Muscle of arm (tissue), 14 donors: ENCODE measurements at places on chromosomes 1 and 21.
A peak's percentile ranks its signal among the peaks of the same experiment; 100 is the strongest.

GRCh38 chr1:90911353-90911752 lies 110.5 kb downstream of the ZNF644 start:
- DNase-seq = no peak

DNA sequence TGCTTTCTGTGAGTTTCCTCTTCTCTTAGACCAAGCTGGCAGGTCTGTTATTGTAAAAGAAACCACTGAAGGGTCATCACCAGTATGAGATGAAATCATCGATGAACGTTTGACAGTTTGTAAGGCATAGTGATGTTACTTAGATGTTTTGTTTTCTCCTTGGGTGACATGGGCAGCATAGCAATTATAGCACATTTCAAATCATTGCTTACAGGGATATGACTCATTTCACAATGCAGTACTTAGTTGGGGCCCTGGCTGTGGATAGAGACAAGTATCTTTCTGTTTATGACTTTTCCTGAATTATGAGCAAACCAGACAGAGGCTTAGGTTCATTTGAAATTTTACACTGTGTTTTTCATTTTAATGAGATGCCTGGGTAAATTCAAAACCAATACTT lies 313.0 kb downstream of the RWDD3 start:
- DNase-seq = no peak

DNA sequence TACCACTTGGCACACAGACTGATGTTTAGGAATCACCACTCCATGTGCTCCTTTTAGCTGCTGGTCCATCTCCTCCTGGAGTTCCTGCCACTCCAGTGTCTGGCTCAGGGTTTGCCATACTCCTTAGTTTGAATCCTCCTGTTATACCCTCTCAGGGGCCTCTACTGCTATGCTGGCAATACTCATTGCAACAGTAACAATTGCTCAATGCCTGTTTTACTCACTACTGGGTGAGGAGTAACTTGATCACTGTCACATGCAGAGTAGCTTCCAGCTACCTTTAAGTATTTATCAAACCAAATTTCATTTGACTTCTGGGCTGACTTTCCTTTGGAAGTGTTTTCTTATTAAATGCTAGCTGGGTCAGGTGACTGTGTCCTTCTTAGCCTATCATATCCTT lies 107.2 kb upstream of the WLS start:
- no peak for DNase-seq

- DNase-seq = no peak
Measured at GRCh38 chr1:181208967-181209366, 120.5 kb downstream of the IER5 start.

GRCh38 chr1:52668711-52669110 lies 29.4 kb downstream of the COA7 start:
- no peak for DNase-seq

- no peak for DNase-seq
Measured at GRCh38 chr1:207218512-207219362, 102.7 kb upstream of the CD55 start.

DNA sequence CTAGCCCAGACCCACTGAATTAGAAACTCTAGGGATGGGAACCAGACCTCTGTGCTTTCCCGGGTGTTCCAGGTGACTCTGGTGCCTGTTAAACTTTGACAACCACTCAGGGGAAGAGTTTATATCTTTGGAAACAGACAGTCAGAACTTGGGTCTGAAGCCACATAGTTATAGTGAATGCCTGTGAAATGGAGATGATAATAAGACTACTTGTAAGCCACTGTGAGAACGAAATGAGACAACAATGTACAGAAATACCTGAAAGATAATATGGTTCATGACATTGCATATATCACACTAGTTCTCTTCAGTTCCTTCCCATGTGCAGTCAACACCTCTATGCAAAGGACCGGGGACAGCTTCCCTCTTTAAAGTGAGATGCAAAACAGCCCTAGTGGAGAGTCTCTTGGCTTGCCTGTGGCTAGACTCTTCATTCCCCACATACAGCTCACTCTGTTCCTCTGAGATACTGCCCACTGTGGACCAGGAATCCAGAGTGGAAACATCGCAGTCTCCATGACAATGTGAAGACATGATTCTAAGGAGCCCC lies 287.5 kb downstream of the ASTN1 start:
- no peak for DNase-seq

- DNase-seq = no peak
Measured at GRCh38 chr1:181514298-181515290, 31.3 kb downstream of the CACNA1E start.

GRCh38 chr1:241985787-241986186 lies 13.1 kb downstream of the MAP1LC3C start:
- peak; percentile 40 for DNase-seq

DNA sequence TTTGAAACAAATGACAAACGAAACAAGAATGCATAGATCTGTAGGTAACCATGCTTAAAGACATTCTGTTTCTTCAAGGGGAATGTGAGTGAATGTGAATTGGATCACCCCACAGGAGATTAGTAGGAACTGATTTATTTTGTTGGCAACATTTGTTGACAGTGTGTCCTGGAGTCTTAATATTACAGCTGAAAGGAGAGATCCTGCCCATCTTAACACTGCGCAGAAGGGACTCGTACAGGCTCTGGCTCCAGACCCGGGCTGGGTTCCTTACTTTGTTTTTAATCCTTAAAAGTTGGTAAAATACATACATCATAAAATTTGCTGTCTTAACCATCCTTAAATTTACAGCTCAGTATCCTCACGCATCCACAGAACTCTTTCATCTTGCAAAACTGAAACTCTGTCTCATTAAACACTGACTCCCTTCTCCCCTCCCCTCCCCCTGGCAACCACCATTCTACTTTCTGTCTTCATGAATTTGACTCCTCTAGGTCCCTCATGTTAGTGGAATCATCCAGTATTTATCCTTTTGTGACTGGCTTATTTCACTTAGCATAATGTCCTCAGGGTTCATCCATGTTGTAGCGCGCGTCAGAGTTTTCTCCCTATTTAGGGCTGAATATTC lies 74.1 kb downstream of the GALNT2 start:
- DNase-seq = no peak

DNA sequence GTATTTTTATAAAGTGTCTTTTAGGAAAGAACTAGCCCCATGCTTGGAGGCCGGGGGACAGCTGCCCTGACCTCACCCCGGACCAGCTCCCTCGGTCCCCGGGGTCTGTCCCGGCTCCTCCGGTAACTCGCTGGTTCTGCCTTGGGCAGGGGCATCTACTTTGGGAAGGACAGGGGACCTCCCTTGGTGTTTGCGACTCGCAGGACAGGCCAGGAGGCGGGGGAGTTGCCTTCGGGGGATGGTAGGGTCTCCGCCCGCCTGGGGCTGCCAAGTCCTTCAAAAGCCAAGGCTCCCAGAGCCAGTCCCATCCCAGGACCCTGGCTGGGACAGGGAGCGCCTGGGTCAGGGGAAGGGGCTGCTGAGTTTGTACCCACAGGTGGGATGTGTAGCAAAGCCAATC lies 157.9 kb downstream of the PEX14 start:
- DNase-seq = no peak

DNA sequence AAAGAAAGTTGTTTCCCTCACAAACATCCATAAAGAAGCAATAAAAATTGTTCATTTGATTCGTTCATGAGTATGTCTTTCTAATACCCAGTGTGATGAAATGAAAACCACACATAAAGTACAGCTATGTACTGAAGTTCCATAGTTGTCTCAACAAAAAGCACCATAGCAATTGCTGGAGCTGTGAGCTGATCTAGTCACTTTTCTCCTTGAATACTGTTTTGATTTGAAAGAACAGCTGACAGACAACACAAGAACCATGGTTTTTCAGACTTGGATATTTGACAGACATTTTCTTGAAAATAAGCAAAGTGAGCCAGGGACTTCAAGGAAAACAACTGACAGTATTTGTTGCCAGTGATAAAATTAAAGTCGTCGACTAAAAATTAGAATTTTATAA lies 237.1 kb upstream of the PLD5 start:
- DNase-seq = no peak

GRCh38 chr1:42173961-42174735 lies 9.6 kb upstream of the GUCA2A start:
- DNase-seq = no peak

GRCh38 chr1:91129458-91129857 lies 107.6 kb upstream of the ZNF644 start:
- no peak for DNase-seq

DNA sequence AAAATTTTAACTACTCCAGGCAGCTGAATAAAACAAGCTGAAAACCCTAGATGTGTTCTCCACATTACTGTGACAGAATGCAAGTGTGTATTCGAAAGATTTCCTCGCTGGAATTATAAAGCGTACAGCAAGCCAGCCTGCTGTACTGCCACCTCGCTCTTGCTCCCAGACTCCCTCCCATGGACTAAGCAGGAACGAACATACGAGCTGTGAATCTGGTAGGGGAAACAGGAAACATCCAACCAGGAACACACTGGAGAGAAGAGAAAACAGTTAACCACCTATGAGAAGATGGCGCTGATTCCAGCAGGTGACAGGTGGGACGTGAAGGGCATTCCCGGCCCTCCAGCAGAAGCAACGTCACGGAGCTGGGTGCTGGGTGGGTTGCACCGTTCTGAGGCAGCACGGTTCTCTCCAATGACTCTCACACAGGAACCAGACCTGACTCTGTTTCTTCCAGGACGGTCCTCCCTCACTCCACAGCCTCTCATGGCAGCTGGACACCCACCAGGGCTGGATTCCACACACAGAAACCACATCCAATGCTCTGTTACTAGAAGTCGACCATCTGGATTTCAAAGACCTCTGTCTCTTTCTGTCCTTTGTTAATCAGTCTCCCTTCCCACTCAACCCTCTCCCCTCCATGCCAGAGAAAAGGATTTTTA lies 219.2 kb downstream of the RERE start:
- DNase-seq = peak; percentile 54

DNA sequence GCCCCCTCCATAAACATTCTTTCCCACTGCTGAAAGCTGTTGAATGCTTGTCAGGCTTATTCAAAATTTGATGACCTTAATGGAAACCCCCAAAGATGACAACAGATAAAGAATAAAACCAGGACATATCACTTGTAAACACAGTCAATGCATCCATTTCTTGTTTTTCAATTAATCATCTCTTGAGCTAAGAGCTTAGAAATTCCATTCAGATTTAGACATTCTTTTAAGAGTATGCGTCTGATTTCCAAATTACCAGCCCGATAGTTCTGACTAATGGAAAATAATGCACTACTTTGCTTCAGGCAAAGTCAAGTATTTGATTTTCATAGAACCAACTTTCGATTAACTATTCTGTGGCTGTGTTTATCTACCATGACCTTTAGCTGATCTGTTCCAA lies 100.6 kb upstream of the RUNX1 start:
- no peak for DNase-seq

DNA sequence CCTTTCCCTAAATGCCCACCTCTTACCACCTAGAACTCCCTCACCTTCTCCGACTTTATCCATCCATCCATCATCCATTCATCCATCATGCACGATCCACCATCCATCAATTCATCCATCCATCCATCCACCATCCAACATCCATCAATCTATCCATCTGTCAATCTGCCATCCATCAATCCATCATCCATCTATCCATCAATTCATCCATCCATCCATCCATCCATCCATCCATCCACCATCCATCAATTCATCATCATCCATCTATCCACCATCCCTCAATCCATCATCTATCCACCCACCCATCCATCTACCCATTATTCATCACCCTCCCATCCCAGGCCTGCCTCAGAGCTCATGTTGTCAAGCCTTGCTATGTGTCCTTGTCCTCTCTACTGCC lies 34.5 kb downstream of the WNT3A start:
- no peak for DNase-seq

DNA sequence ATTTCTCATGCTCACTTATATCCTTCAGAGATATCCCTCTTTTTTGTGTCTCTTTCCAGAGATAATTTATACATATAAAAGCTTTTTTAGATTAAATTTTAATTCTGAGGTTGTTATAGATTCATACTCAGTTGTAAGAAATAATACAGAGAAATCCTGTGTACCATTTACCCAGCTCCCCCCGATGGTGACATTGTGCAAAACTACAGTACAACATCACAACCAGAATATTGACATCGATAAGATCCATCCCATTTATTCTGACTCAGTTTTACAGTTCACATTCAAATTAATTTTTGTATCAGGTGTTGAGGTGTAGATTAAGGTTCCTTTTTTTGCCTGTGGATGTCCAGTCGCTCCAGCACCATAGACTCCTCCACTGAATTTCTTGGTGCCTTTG lies 14.3 kb downstream of the DMRTB1 start:
- DNase-seq = no peak

GRCh38 chr1:53811414-53811851 lies 26.7 kb downstream of the NDC1 start:
- no peak for DNase-seq

- no peak for DNase-seq
Measured at GRCh38 chr1:202126426-202126825, 3.7 kb downstream of the GPR37L1 start.

DNA sequence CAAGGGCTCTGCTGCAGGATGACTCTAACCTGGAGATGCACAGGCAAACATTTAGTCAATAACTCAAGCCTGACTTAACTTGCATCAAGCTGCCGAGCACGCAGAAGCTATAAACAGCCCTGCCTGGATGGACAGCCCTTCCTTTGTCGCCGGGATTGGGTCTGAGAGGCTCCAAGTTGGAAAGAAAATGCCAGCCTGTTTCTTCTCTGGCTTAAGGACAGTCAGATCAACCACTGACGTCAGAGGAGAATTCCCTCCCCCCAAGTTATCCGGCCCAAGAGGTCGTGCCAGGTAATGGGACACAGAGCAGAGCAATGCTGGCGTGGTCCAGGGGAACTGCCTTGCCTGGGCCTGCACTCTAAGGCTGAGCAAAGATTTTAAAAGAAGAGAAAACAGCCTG lies 27.1 kb upstream of the LRRC38 start:
- no peak for DNase-seq

GRCh38 chr21:8989261-8989711 lies 1532.1 kb upstream of the TPTE start:
- no peak for DNase-seq

- no peak for DNase-seq
Measured at GRCh38 chr1:111275780-111276433, 14.7 kb upstream of the CHIA start.

DNA sequence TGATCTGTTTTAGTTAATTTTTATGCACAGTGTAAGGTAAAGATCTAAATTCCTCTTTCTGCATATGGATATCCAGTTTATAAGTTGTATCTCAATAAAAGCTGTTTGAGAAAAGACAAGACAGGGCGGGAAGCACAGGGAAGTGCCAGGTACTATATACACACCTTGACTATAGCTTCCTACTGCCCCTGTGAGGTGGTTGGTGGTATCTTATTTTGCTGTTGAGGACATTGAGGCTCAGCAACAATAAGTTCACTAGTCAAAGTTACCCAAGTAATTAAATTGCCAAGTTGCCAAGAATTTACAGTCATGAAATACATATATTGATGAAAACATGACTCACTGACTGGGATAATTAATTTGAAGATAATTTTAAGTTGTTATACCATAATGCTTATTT lies 109.1 kb downstream of the CD247 start:
- DNase-seq = no peak

DNA sequence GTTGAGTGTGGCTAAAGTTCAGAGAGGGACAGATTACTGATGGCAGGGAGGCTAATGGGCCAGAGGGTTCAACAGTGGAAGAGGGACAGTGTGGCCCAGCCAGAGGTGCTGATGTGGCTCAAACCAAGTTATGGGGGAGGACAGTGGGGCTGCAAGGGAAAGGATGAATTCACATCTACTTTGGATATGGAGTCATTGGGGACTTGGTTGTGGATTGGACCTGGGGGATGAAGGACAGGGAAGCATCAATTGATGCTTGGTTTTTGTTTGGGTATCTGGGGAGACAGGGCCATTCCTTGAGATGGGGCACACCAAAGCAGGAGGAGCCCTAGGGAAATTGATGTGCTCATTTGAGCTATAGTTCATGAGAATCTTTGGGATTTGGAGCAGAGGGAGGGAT lies 23.3 kb downstream of the FOXO6 start:
- DNase-seq = no peak

- no peak for DNase-seq
Measured at GRCh38 chr1:164180824-164181223, 378.2 kb upstream of the PBX1 start.
